Stimulated activated CD4-positive, alpha-beta T cell treated with anti-CD3 and anti-CD28 coated beads, Interleukin-1b, Interleukin-23, amount 100 ng/mL, for 24 hours (primary cell): ENCODE measurements at places on chromosomes 1 and 21.

- DNase-seq, result no peak
Observed at GRCh38 chr1:14769486-14770274, 171.2 kb downstream of the KAZN start.

DNA sequence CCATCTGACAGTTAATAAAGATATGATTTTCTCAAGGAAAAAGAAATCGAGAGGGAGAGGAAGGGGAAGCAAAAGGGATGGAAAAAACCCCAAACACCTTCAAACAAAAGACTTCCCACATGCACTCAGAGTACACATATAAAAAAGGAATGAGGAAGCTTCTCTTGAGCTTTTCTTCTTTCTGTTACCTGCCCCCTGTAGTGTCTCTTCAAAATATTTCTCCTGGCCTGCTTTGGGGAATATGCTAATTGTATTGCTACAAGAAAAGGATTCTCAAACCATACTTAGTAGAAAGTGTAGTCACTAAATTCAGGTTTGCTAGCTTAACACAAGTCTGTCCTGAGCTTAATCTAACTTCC lies 58.7 kb downstream of the KIF14 start:
- DNase-seq, result no peak

DNA sequence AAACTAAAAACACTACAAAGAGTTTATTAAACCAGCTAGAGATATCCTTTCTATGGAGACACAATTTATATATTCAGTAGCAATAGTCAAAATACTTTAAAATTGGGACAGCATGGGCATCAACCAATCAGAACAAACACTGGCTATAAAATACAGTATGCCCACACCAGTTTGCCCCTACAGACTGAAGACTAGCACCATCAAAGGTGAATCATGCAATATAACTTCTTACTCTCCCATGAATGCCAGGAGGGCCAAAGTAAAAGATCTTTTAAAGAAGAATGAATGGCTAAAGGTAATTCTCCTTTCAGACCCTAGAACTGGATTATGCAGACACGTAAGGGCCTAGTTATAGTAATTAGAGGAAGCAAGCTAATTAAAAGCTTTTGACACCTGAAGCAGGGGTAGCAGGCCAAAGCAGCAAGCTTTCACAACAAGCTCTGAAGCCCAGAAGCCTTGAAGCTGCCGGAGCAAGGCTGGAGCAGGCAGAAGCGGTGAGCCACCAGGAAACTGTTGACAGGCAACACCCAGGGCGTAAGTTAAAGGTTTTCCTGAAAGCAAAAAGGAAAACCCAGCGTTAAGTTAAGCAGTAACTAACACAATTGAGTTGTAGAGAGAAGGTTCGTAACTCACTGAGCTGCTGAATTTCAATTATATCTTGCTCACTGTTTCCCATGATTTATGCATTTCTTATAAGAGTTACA lies 99.3 kb downstream of the CDC42BPA start:
- DNase-seq, result no peak

DNA sequence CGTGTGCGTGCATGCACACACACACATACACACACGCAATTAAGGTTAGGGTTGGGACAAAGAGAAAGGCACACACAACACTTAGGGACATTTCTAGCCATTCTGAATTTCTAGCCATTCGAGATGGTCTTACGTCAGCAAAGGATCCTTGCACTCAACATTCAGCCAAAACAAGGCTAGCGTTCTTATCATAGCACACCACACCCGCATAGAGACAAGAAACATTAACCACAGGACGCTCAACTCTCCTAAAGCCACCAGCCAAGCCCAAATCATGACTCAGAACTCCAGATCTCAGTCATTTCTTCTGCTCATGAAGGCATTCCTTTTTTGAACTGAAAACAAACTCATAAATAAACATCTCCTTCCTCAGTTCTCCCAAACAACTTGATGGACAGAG lies 106.8 kb downstream of the LMO4 start:
- no peak for DNase-seq

GRCh38 chr1:69688193-69688592 lies 120.5 kb downstream of the LRRC7 start:
- no peak for DNase-seq

DNA sequence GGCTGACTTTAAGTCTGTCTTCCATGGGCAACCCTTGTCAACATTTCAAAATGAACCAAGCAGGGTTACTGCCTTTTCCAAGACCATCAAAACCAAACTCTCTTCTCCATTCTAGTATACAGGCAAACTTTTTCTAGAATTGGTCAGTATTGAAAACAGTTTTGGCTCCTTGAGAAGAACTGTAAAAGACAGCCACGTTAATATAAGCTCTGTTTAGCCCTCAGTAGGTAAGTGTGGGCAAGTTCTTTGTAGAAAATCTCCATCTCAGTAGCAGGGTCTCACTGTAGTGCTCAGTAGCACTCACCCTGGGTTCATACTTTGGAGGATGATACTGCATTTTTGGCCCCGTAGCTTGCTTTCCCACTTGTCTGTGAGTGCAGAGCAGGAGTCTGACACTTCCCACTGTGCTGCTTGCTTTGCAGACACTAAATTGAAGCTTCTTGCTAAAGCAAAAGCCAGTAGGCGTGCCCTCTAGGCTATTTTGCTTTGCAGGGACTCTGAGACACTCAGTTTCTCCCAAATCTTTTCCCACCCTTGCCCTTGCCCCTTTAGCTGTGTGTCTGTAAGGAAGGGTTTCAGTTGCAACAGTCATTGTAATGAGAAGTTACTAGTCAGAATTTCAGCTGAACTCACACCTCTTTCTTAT lies 34.3 kb upstream of the CACYBP start:
- no peak for DNase-seq

- DNase-seq, result no peak
Observed at GRCh38 chr21:16408280-16408679, 678.5 kb downstream of the USP25 start.

DNA sequence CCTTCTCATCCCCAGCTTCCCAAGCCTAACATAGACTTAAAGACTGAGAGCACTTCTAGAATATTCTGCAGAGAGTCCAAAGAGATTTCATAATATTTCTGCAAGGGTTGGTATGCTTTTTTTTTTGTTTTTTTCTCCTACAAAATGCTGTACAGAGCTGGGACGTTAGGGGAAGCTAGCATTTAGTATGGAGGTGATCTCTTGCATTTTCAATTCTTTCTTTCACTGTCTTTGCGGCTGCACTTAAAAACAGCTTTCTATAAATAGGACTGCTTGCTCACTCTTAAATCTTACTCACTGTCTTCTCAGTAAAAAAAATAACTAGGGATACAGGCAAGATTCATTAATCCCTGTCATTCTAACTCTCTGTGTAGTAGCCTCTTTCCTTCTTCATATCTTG lies 7.4 kb downstream of the DSCAM start:
- DNase-seq, result no peak

GRCh38 chr1:216332462-216332861 lies 90.8 kb downstream of the USH2A start:
- no peak for DNase-seq

- DNase-seq, result no peak
Observed at GRCh38 chr1:101379950-101380349, 143.1 kb downstream of the S1PR1 start.

- DNase-seq, result no peak
Observed at GRCh38 chr1:21289127-21289526, 1.1 kb downstream of the ECE1 start.

- no peak for DNase-seq
Observed at GRCh38 chr1:169141356-169141755, 34.9 kb downstream of the ATP1B1 start.

- no peak for DNase-seq
Observed at GRCh38 chr21:20882462-20883407, 115.5 kb upstream of the NCAM2 start.

DNA sequence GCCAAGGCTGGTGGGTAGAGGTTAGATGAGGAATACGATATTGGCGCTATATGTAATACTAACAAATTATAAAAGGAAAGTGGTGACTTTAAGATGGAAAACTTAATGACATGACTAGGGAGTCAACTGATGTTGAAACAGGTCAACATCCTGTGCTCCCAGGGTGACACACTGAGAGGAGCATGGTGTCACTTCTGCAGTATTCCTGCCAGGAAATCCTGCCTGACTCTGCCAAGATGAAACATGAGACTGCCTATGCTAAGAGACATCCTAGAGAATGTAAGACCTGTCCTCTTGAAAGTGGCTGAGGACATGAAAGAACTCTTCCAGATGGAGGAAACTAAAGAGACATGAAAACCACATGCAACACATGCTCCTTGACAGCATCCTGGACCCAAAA lies 65.0 kb upstream of the KCND3 start:
- DNase-seq, result no peak

- no peak for DNase-seq
Observed at GRCh38 chr21:46620846-46621245, 14.6 kb upstream of the PRMT2 start.

GRCh38 chr1:43274804-43275180 lies 5.0 kb downstream of the TMEM125 start:
- no peak for DNase-seq

GRCh38 chr1:188170935-188171334 lies 1342.2 kb downstream of the PLA2G4A start:
- DNase-seq, result no peak

- DNase-seq, result no peak
Observed at GRCh38 chr21:28627691-28628090, 365.0 kb downstream of the LTN1 start.

DNA sequence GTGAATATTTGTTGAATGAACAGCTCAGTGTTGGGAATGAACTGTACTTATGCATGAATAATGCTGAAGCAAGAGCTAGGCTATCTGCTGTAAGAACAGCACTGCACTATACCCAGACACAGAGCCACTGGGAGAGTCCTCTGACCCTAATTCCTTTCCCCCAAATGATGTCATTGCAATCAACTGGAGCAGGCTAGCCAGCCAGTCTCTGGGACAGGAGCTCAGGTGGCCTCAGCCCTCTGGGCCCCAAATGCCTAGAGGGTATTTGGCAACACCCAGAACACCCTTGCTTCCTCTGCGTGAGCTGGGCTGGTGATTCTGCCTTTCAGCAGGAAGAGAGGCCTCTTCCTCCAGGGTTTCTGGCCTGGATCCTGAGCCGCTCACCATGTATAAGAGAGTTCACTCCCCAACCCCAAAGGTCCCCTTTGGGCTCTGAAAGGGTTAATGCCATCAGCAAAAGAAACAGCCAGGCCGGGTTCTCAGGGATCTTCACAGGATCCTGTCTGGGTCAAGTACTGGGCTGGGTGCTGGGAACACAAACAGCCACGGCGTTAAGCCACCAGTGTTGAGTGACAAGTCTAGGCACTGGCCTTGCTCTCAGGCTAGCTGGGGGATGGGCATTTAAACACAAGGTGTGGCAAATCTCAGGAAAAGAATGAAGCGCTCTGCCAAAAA lies 3.7 kb upstream of the PADI4 start:
- no peak for DNase-seq

DNA sequence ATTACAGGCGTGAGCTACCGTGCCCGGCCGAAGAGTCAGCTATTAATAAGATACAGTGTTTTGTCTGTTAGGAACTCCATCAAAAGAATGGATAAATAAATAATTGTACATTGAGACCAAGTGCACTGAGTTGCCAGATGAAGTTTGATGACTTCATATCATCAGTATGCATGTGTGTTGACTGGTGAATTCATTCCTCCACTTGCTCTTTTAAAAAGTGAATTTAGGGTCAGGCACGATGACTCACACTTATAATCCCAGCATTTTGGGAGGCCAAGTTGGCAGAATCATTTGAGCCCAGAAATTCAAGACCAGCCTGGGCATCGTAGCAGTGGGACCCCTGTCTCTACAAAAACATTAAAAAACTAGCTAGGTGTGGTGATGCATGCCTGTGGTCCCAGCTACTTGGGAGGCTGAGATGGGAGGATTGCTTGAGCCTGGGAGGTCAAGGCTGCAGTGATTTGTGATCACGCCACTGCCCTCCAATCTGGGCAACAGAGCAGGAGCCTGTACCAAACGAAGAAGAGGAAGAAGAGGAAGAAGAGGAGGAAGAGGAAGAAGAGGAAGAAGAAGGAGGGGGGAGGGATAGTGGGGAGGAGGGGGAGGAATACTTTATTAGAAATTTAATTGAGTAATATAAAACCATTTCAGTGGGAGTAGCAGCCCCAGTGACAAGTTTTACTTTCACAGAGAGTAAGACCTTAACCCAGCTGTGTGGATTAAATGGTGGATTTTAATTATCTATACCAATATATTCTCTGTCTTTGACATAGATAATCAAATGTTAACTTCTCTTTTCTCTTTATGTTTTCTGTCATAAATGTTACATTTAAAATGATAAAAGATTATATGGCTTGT lies 74.9 kb downstream of the CCDC18 start:
- no peak for DNase-seq

GRCh38 chr1:56060906-56061305 lies 518.5 kb downstream of the PLPP3 start:
- DNase-seq, result no peak

- no peak for DNase-seq
Observed at GRCh38 chr1:212237651-212238050, 47.6 kb upstream of the PPP2R5A start.

GRCh38 chr1:3714284-3714741 lies 37.9 kb upstream of the CCDC27 start:
- DNase-seq, result no peak

GRCh38 chr1:58689167-58689566 lies 10.7 kb downstream of the MYSM1 start:
- DNase-seq, result no peak

DNA sequence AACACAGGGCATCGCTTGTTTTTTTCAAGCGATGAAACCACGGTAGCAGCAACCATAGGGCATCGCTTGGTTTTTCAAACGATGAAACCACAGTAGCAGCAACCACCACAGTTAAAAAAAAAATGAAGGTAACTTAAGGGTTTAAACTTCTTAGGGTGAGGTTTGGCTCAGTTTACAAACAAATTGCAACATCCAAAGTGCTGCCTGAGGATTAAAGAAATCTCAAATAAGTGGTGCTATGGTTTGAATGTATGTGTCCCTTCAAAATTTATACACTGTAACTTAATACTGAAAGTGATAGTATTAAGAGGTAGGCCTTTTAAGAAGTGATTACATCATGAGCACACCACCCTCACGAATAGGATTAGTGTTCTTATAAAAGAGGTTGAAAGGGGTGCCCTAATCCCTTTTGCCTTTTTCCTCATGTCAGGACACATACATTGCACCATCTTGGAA lies 6.4 kb upstream of the GBP5 start:
- no peak for DNase-seq

DNA sequence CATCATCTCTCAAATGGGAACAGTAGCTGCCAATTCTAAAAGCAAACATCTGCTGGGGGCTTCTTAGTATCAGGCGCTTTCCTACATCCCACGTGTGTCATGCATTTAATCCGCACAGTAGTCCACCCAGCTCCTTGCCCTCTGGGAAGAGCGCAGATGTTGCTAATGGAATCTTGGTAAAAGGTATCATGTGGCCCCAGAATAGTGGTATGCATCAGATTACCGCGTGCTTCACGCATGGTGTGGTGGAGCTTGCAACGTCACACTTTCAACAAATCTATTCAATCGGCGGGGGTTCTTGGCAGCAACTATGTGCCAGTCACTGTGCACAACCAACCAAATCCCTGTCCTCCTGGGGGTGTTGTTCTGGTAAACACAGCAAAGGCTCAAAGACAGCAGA lies 141.0 kb downstream of the HIVEP3 start:
- DNase-seq, result no peak

GRCh38 chr1:207956986-207957385 lies 46.1 kb upstream of the CD34 start:
- no peak for DNase-seq
